Activated CD4-positive, alpha-beta memory T cell treated with anti-CD3 and anti-CD28 coated beads, Interleukin-2, amount 10 ng/mL, durations not matched to agents 7 days and 5 days (primary cell): ENCODE measurements at places on chromosomes 2 and 18. TPM values are rescaled to one million over a fixed set of nuclear protein-coding genes. Genes with fewer than 3 reads are reported as not detected.

The ZNF804A gene
- total RNA-seq: not detected

The MARCO gene
- total RNA-seq: not detected

DNA sequence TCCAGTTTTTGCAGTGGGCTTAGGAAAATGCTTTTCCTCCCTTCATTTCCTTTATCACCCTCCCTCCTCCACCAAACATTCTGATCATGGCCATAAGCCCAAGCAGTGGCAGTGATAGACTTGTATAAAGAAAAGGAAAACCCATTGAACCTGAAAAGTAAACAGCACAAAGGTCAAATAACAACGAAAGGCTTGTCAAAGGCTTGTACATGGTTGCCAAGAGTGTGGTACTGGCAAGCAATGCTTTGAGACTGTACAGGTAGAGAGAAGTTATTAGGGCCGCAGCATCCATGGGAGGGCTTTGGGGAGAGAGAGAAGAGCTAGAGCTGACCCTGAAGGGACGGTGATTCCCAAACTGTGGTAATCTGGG is 2.1 kb upstream of the VWA3B start:
- no peak for DNase-seq

GRCh38 chr2:30346471-30347169 is 100.4 kb upstream of the LCLAT1 start:
- DNase-seq: no peak
